NCI-H2081 treated with DMSO at 0.1 percent for 48 hours (cell line): ENCODE measurements at places on chromosomes 3 and 15.

- no peak for DNase-seq
Observed at GRCh38 chr3:170909129-170909903, 879 bp upstream of the EIF5A2 start.

- DNase-seq = no peak
Observed at GRCh38 chr3:59001675-59002074, 48.1 kb downstream of the CFAP20DC start.

GRCh38 chr3:115859002-115859807 is 235.9 kb downstream of the GAP43 start:
- no peak for DNase-seq

DNA sequence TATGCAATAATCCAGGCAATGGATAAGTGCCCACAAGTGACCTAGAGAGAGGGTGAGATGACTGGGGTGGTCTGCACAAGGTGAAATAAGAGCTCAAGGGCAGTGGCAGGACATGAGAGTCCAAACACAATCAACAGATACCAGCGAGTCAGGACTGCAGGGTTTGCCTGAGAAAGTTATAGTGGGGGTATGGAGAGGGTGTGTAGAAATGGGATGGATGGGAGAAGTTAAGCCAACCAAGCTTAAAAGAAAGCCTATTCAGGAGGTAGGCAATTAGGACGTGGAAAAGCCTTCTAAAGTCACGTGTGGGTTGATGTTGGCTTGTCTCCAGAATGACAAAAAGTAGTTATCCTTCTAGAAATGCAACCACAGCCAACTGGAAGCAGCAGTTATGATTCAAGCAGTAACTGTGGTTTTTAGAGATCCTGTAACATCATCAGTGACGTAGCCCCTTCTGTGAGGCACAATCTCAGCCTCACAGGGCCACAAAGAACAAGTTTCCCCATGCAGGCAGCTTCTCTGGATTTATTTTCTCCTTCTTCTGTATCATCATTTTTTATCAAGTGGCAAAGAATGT is 56.1 kb downstream of the FAM174B start:
- no peak for DNase-seq

DNA sequence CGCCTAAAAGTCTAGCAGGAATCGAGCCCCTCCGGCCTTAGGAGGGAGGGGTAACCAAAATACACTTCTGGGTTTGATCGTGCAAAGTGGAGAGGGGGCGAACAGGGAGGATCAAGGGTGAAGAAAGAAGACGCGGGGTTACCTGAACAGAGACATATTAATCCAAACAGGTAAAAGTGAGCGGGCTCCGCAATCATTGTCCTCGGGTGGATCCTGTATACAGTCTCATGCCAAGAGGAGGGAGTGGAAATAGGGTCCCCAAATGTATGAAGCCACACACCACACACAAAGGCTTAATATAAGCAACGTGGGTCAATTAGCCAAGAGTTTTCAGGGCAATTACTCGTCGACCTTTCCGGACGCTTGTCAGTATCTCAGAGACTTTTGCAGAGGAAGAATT is 749.5 kb downstream of the ROBO1 start:
- DNase-seq = no peak

- no peak for DNase-seq
Observed at GRCh38 chr3:42572278-42572677, 9.5 kb downstream of the SEC22C start.

- no peak for DNase-seq
Observed at GRCh38 chr3:145450018-145450682, 710.8 kb downstream of the PLOD2 start.

DNA sequence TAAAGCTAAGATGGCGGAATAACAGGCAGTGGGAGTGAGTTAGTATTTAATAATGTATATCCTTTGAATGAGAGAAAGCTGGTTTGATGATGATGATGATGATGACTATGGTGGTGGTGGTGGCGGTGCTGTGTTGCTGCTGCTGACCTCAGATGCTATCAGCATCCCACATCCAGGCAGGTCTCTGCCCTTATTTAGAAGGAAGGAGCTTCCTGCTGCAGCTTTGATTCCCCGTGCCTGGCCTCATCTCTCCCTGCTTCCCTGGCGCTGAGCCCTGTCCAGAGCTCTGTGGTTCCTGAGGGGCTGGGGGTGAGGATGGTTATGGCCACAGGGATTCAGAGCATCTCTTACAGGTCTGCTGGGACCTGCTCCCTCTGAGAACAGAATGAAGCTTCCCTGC is 73.1 kb downstream of the RAB11A start:
- DNase-seq = no peak

DNA sequence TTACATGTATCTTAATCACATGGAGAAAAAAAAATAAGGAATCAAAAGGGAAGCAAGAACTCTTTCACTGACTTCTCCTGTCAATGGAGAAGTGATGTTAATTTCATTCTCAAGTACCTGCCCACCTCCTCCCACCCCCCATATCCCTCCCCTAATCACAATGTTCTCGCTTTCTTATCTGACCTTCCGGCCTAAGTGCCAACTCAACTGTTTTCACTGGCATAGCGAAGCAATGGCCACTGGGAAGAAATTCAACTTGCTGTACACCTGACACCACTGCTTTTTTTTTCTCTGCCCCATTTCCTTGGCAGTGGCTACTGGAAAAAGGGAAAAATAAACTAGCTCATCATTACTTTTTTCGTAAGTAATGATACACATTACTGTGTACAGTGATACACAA is 3.8 kb downstream of the SGO1 start:
- DNase-seq = no peak

DNA sequence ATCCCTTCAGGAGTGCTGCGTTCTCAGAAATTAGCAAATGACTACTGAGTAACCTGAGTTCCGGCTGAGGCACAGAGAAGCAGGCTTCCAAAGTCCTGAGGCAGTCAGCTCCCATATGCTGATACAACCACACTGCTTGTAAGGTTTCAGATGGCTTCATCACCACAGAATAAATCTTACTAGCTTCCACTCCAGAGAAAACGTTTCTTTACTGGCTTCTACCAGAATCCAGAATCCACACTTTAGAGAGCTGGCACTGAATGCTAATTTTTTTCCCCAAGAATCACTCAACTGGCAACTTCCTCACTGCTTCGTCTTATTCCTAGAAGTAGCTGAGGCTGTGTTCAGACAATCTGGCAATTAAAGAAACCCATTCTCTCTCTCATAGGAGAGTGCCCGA is 21.4 kb downstream of the TAMM41 start:
- no peak for DNase-seq

DNA sequence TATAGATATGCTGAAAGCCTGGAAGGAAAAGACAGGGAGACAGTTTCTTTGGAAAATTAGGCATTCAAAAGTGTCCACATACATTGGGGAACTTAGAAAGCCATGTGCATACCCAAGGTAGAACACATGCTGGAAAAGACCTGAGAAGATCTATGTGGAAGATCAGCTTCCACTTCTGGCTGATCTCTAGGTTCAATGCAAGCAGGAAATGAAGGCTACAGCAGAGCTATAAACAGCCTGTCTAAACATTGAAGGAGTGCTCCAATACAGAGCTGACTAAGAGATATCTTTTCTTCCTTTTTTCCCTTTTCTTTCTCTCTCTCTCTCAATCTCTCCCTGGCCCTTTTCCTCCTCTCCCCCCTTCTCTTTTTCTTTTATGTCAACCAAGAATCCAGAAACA is 73.6 kb upstream of the TCF12 start:
- no peak for DNase-seq

GRCh38 chr3:49531218-49531617 is 23.1 kb upstream of the BSN start:
- no peak for DNase-seq

GRCh38 chr3:170247875-170248274 is 25.7 kb downstream of the PRKCI start:
- DNase-seq = no peak

DNA sequence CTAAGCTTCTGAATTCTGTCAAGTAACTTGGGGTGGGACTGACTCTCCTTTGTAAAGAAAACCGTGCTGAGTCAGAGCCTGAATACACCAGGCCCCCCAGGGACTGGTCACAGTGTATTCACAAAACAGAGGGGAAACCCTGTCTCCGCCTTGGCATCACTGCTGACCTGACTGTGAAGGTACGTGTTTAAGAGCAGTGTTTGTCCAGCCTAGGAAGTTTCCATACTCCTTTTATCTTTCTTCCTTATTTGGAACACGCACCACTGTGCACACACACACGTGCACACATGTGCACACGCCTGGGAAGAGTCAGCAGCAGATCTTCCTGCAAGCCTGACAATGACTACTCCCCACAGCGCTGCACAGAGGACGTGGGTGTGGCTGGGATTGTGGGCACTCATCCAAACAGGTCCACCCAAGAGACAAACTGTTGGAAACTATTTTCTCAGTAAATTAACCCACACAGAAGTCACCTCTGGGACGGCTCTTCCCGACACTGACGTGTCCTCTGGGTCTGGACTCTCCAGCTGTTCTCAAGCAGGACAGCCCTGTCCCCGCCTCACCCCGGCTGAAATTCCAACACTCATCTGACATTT is 87.7 kb downstream of the ATP10A start:
- DNase-seq = no peak
